ENCODE measurements at places on chromosomes 6 and 20. TPM values are rescaled to one million over a fixed set of nuclear protein-coding genes. Genes with fewer than 3 reads are reported as not detected.

DNA sequence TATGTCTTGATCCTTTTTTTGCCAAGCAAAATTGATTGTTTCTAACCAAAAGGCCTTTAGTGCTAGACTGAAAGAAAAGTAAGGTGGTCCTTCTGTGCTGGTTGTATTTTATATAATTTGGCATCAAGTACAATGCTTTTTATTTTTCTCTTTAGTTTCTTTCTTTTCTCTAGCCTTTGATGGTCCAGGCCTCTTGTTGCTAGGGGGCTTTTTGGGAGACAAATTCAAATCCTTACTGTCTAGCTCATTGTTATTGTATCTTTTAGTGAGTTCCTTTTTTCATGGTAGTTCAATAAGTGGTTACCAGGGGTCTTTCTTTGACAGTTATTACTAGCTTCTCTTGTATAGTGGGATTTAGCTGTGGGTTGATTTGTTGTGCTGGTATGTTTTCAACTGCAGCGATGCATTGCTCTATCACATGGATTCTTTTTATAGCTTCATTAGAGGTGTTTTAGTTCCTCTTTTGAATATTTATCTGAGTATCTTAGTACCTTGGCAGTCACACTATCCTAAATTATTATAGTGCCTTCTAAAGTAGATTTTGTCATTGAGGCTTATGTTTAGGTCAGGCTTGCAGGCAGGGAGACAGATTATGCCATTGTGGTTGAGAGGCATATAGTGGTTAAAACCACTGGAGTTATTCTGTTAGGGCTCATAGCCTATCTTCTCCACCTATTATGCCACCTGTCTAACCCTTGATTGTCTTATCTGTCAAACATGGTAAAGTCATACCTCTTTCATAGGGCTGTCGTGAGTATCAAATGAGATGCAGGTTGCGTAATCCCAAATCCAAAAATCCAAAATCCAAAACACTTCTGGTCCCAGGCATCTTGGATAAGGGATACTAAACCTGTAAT, 49.5 kb downstream of the KCNS1 start:
- no peak for DNase-seq

GRCh38 chr6:28789553-28790083, 134.2 kb downstream of the TRIM27 start:
- DNase-seq, result no peak

DNA sequence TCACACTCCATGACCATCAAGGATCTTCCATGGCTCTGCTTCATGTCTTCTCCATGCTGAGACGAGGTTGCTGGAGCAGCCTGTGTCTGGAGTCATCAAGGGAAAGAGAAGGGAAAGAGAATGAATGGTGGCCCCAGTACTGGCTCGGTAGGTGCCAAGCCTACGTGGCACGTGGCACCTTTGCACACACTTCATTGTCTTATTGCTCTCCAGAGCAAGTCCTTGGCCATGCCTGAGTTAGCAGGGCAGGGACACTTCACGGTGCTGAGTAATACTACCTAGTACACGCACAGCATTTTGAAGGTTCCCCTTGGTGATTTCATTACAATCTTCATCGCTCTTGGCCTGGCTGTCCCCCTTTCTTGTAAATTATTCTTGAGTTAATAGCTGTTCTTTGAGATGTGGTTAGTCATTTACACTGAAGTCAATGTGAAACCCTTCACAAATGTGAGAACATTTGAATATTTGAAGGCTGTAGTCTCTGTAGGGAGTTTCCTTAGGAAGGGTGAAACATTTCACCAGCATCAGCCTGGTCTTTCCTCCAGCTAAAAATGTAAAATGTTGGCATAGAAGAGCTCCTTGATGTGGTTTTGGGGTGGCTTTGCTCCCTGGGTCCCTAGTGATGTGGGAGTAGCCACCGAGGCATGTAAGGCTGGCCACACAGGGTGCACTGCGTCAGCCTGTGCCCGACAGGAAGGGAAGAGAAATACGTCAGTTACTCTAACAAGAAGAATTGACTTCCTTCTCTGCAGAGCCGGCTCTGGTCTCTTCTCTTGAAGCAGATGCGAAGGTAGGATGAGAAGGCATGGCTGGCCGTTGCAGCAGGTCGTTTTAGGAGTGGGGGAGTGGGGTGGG, at the start of gene SYTL3:
Gene SYTL3 (plus strand): TSS at position 766 of the 855 bp plus-strand sequence. CDS start 13,215 bp downstream, outside the sequence.
- peak; percentile 64 for DNase-seq

- DNase-seq, result no peak
Measured at GRCh38 chr6:121855521-121855920, 420.1 kb downstream of the GJA1 start.

- DNase-seq, result no peak
Measured at GRCh38 chr6:120108061-120108795, 758.7 kb upstream of the MAN1A1 start.

F13A1 gene
- polyA plus RNA-seq, result 36.8 TPM

GRCh38 chr6:155078331-155078745, 83.2 kb downstream of the TIAM2 start:
- DNase-seq, result no peak

DNA sequence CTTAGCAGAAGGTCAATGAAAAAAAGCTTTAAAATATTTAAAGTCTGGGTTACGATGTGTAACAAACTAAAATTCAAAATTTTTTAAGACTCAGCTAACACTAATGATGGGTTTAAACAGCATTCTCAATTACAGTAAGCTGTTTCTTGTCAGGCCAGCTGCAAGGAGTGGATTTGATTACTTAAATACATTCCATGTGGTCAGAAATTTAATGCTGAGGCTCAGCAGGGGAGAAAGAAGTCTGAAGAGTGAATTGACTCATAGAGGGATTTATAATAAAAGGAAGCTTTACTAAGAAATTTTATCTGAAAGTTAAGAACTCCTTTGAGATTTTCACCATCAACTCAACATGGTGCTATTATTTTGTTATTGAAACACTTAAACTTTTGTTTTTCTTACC, 398.6 kb downstream of the KHDRBS2 start:
- DNase-seq, result peak; percentile 35

CALHM6 gene
- 8.3 TPM for polyA plus RNA-seq

RFX6 gene
- polyA plus RNA-seq, result 2.3 TPM

DNA sequence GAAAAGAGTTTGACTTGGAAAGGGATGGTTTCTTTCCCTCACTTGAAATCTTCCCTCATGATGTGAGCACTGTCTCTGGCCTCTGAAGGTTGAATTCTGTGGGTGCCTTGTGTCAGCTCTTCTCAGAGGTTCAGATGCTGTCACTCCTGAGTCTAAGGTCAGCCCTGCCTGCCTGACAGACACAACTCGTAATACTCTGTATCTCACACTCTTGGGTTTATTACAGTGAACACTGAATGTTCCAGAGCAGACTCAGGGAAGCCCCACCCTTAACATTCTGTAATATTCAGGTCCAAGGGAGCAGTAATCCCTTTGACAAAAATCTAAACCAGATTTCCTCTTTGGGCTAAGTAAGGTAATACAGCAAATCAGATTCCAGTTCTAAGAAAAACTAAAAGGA, 837.8 kb downstream of the QKI start:
- DNase-seq, result no peak

DNA sequence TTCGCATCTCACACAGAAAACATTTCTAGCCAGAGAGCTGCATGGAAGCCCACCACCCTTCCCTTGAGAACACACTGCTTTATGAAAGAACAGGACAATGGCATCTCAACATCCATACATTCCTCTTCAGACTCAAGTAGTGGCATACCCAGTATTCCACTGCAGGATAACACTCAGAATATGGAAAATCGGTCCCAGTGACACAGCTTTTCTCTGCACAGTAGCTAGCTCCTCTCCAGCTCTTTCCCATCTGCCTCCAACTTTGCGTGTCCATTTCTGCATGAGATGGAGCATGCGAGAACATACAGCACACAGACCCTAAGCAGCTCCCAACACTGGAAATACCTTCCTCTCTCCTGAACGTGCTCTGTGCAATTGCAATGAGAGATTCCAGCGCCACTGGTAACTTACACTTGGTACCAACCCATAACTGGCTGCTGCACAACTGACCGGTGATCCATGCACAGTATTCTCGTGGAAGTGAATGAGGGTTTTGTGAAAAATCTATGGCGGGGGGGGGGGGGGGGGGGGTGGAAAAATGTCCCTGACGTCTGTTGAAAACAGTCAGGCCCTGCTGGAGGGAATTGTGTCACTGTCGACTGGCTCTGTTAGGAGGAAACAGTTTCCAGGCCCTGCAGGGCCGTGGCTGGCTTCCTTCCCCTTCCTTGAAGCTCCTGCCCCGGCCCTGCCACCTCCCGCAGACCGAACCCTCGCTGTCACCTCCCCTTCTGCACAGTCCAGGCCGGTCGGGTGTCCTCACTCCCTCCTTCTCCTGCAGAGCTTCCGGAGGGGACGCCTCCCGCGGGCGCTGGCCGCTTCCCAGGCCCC, 265.9 kb upstream of the QKI start:
- no peak for DNase-seq

GRCh38 chr20:47775039-47775438, 10.2 kb downstream of the SULF2 start:
- no peak for DNase-seq

RNF144B gene
- 4.5 TPM for polyA plus RNA-seq

GRCh38 chr20:23753194-23753548, 2.4 kb upstream of the CST1 start:
- no peak for DNase-seq

GRCh38 chr20:25292176-25292891, 44.4 kb downstream of the PYGB start:
- DNase-seq, result no peak

DNA sequence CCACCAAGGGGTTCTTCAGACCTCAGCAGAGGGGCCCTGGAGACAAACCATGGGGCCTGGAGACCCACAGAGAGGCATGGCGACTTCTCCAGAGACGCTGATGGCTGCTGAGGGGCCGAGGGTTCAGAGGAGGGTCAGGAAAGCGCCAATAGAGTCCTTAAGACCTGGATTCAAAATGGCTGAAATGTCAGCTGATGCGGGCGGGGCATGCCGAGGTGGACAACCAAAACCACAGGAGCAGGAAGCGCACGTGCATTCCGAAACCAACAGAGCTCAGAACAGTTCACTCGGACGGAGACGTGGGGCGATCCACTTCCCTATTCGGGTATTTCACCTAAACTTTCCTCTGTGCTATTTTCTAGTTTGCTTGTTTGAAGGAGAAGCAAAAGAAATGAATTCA, 99.9 kb upstream of the RIN2 start:
- DNase-seq, result peak; percentile 34
